Calu3 (cell line): ENCODE measurements at places on chromosomes 2 and 18. TPM values are rescaled to one million over a fixed set of nuclear protein-coding genes. Genes with fewer than 3 reads are reported as not detected.

DNA sequence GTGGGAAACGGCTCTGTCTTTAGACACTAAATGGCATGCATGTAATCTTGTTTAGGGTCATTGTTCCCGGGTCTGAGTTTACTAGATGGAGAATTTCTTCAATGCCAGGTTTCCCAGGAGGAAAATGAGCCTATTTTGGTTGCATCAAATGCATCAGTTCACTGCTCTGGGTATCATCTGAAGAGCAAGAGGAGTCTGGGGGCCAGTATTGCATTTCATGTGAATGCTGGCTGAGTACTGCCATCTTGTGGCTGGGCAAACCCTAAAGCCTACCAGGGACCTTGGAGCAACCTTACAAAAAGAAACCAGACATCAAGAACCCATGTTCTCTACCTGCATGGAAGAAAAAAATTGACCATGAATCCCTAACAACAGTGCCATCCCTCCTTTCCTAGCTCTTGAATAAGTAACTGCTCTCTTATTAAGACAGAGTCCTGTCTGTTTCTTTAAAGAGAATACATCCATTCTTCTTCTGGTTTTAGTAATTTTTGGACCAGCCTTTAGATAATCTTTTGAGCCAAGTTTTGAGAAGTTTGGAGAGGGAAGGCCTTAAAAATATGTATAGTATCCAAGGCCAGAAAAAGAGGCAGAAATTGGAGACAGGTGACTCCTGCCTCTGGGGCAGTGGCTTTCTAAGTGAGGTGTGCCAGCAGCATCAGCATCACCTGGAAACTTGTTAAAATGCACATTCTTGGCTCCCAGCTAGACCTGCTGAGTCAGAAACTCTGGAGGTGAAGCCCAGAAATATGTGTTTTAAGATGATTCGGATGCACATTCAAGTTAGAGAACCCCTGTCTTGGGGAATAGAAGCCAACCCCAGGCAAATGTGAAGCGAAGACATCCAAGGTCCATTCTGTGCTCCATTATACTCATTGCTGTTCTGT, 261.0 kb upstream of the CXCR4 start:
- peak; percentile 66 for DNase-seq

- DNase-seq, result no peak
Observed at GRCh38 chr2:216601632-216602409, 31.4 kb upstream of the IGFBP2 start.

- peak; percentile 15 for DNase-seq
Observed at GRCh38 chr2:121256720-121257479, 28.1 kb downstream of the TFCP2L1 start.

DNA sequence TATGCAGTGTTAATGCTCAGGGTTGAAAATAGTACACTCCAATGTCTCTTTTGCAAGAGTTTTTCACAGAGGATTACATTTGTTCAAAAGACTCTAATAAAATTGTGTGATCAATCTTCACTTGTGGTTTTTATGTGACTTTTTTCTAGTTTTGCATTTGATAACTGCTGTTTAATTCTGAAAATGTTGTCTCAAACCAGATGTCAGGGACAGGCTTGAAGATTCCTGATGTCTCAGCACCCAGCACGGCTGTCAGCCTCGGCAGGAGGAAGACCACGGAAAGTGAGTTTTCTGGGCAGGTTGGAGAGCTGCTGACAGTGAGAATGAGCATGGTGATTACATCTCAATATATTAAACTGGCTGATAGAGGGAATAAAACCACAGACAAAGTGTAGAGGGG, 9.1 kb downstream of the SOX11 start:
- DNase-seq, result no peak

GRCh38 chr2:106868275-106868674, 17.7 kb downstream of the ST6GAL2 start:
- DNase-seq, result no peak

The CNDP1 gene
- not detected in 2 replicates for total RNA-seq

The CYP27C1 gene
- total RNA-seq, result 0.07 TPM in 1 of 2 replicates, not detected in the other

The PSD4 gene
- 58.7 and 64.5 TPM in 2 replicates for total RNA-seq
